Activated T-helper 1 cell treated with anti-CD3 and anti-CD28 coated beads, Interleukin-2, amount 50 U/mL, for 16 hours (primary cell): ENCODE measurements at places on chromosomes 6 and 20.

DNA sequence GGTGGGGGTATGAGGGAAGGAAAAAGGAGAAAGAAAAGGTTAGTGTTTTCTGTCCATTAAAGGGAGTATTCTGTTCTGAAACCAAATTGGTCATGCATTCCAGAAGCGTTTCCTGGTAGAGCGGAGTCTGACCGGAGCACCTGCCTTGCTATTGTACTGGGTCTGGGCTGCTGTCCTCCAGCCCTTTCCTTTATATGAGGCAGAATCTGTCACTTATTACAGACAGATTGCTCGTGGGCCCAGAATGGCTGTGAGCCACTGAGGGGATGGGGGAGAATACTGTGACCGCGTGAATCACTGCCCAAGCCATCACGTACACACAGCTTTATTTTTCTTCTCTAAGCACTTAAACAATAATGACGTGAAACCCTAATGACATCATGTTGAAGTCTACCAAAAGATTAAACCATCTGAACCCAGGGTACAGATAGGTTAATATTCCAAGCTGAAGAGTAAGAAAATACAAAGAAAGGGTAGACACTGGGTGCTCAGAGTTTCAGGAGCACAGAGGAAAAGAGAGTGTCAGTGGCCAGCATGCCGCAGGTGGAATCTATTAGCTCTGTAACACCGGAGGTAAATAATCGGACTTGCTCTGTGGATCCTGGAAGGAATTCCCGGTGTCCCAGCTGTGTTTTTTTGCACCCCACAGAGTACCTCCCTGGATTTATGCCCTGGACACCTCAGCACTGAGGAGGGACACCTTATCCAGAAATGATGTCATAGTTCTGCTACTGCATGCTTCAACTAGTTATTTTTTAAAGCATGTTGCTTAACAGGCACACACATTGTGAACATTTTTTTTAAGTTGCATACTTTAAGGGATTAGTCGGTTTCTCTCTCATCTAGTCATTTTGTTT lies 573.3 kb downstream of the PKHD1 start:
- DNase-seq, result no peak

- DNase-seq, result no peak
Measured at GRCh38 chr6:142696123-142697000, 248.6 kb downstream of the HIVEP2 start.

GRCh38 chr6:33156561-33156960 lies 35.7 kb downstream of the COL11A2 start:
- DNase-seq, result no peak

DNA sequence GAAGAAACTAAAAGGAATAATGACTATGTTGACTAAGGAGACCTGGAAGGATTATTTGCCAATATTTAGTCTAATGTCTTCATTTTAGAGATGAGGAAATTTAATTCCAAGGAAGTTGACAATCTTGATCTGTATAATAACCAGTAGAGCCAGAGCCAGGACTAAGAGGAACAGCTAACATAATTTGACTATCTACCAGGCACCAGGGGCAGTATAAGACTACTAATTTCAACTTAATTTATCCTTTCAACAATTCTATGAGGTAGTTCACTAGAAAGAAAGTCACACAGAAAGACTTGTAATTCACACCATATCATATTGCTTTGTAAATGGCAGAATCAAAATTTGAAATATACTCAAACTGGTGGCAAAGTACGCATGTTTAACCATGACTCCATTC lies 273.0 kb upstream of the STXBP5 start:
- DNase-seq, result no peak

- no peak for DNase-seq
Measured at GRCh38 chr6:167210375-167211294, 52.9 kb upstream of the GPR31 start.
